ENCODE measurements at places on chromosomes 5 and 9. TPM values are rescaled to one million over a fixed set of nuclear protein-coding genes. Genes with fewer than 3 reads are reported as not detected.

DNA sequence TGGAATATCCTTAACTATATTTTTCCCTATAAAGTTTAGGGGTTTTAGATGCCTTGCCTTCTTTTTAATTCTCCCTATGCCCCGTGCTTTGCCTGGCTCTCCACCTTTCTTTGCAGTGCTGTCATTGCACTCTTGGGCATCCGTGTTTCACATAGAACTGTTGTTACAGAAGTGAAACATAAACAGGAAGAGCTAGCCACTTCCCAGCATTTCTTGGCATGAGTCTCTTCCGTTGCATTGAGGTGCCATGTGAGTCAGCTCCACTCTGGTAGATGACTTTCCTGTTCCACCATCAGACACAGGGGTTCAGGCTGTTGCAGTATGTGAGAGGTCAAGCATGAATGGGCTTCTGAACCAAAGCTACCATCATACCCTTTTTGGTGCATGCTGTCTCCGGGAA lies 73.4 kb downstream of the ANGPTL2 start:
- DNase-seq: peak; percentile 15

DNA sequence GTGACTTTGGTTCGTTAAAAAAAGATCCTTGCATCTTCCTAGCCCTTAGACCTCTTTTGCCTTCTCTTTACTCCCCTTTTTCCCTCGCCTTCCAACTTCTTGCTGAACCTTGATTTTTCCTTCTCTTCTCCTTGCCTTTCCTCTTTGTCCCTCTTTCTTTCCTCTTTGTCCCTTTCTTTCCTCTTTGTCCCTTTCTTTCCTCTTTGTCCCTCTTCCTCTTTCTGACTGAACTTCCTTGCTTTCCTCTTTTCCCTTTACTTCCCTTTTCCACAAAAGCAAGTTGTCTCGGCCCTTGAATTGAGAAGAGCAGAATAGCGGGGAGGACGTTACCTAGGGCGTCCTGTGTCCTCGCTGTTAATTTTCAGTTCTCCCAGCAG lies 1.4 kb upstream of the MLLT3 start:
- no peak for DNase-seq

- no peak for DNase-seq
These were observed 2.4 kb upstream of the RAI14 start for GRCh38 chr5:34653708-34654107.

- no peak for DNase-seq
These were observed 293.2 kb downstream of the HCN1 start for GRCh38 chr5:45402804-45403455.

DNA sequence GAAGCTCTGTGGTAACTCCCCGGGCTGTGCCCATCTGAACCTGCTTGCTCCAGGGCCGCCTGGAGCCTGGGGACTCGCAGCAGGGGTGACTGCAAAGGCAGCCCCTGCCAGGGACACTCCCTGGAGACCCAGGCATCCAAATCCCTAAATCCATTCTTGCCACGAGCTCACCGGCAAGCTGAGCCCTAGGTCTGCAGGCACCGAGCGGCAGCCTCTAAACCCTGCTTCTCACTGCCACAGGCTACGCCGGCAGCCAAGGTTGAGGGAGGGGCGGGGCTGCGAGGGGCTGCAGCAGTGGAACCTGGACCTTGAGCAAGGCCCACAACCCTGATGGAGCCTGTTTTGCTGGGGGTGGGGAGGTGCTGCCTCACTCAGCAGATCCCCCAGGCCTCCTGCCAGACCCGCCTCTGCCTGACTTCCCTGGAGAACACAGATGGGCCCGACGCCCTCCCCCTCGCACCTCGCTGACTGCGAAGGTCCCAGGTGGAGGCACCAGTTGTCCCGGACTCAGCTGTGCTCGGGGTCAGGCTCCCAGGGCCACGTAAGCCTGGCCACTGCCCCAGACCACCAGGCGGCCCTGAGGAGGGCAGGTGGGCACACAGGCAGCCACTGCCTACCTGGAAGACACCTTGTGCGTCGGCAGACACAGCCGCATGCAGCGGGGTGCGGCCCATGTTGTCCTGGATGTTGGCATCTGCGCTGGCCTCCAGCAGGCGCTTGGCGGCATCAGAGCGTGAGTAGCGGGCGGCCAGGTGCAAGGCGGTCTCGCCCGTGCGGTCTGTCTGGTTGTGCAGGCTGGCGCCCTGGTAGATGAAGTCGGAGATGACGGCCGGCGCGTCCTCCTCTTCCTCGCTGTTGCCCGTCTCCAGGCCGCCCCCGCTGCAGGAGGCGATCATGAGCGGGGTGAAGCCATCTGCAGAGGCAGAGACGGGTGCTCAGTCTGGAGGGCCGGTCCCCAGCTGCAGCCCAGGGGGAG lies 17.4 kb upstream of the SEC16A start:
- DNase-seq: no peak

GRCh38 chr9:73104342-73104741 lies 47.3 kb upstream of the ANXA1 start:
- no peak for DNase-seq

DNA sequence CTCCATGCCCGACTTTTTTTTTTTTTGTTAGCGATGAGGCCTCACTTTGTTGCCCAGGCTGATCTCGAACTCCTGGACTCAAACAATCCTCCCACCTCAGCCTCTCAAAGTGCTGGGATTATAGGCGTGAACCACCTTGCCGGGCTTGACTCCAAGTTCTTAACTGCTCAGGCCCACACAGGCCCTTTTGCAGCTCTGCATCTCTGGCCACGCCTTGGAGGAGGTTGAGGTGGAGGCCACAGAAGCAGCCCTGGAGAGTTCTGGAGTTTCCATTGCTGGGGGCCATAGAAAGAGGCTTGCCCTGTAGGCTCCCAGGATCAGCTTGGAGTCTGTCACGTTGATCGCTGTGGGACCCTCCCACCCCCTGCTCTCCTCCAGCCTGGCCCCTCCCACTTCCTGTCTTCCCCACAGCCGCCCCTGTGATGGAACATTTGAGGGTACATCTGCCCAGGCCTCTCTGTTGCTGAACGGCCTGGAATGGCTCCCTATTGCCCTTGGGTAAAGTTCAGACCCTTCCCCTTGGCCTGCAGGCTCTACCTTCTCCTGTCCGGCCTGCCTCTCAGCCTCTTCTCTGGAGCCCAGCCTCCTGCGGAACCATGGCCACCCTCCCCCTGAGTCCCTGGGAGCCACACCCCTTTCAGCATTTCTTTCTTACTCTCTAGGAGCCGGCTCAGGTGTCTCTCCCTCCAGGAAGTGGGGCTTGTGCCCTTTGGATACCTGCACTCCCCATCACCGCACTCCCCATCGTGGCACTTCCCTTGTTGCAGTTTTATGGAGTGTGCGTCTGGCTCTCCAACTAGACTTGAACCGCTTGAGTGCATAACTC lies 30.4 kb upstream of the IER5L start:
- DNase-seq: no peak

DNA sequence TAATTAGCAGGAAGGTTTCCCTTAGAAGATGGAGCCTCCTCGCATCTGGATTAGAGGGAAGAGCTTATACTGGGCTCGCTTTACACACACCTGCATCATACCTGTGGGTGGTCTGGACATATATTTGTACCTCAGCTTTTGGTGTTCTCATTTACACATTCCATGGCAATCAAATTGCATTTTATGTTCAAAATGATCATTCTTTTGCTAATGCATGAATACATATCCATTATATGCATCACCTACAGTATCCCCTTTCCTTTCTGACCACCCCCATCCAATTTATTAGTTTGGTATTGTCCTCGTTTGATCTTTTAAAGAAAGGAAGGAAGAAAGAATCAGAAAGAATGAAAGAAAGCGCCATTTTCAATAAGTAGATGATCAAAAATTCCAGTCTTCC lies 251.5 kb downstream of the SLF1 start:
- DNase-seq: no peak

- no peak for DNase-seq
These were observed 3.0 kb upstream of the SLC44A1 start for GRCh38 chr9:105241356-105242043.

GRCh38 chr5:133307275-133307674 lies 255.5 kb downstream of the HSPA4 start:
- DNase-seq: no peak

- DNase-seq: no peak
These were observed 38.3 kb downstream of the LRSAM1 start for GRCh38 chr9:127489471-127490115.

- no peak for DNase-seq
These were observed 1023.1 kb upstream of the WWC1 start for GRCh38 chr5:167268337-167268736.

DNA sequence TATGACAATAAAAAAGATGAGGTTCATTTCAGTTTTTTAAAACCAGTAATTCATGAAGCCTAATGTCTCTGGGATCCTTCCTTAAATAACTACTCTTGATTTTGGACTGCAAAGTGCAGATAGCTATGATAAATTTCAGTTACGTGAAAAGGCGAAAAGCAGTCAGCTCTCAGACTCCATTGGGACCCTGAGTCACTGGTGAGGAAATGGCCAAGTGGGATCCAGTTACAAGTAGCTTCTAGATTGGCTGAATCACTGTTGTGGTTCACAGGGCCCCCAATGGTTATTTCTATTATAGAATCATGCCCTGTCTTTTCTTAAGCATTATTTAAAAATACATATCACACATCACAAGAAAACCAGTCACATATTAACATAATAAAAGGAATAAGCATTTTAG lies 31.1 kb upstream of the PPP3R2 start:
- DNase-seq: no peak

DNA sequence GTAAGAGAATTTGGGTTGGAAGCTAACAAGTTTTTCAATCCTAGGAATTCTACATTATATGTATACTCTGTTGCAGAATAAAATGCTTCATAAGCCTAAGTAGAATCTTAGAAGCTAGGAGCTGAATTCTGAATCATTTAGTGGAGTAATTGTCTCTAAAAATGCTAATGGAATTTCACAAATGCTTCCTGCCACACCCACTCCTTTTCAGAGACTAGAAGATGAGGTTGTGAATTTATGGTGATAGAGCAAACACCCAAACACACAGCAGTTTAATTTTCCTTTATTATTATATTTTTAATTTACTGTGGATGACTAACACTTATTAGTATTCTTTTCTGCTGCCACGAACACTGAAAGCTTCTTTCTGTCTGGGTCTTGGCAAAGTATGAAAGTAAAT lies 208.0 kb upstream of the PDE4D start:
- no peak for DNase-seq

DNA sequence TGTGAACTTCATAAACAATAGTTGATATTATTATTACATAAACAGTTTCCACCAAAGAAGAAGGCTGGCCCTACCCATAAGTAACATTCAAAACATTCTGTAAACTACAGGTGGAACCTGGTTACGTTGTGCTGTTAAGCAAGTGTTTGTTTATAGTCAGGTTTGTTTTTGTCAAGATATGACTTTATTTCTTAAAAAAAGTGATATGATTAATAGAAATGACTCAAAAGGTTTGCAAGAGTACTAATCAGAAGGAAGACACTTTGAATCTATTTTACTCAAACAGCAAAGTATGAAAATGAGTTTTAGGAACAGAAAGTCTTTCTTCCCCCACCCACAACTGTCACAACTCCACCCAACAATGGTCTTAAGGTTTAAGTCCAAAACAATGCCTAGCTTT lies 220.8 kb downstream of the PLK2 start:
- no peak for DNase-seq

DNA sequence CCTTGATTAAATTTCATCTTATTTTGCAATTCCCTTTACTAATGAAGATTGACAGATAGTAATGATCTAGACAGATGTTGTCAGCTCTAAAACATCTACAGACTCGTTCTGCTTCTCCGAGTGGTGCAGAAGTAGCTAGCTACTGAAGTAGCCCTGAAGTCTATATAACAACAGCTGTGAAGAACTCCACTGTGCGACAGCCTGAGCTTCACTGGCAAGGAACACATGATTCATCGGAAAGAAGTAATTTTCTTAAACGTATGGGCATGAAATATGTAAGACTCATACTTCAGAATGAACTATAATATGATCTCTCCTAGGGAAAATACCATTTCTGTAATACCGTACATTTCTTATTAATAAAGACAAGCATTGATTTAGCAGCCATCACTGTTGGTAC lies 96.2 kb downstream of the TRPM3 start:
- no peak for DNase-seq

DNA sequence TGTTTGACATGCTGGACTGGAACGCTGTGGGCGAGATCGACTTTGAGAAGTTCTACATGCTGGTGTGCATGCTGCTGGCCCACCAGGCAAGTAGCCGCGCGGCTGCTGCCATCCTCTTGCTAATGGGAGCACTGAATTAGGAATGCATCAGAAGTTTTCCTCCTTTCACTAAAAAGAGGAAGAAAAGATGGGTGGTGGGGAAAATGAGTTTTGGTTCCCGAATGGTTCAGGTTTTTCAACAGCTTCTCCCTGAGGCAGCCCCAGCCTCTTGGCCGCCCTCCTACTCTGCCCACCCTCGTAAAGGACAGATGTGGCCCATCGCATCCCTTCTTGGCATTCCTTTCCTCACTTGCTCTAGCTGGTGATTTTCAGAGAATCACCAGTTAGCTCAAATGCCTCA lies 5.5 kb downstream of the EFCAB9 start:
- no peak for DNase-seq

GRCh38 chr5:176673651-176674583 lies 26.6 kb downstream of the TSPAN17 start:
- no peak for DNase-seq

DNA sequence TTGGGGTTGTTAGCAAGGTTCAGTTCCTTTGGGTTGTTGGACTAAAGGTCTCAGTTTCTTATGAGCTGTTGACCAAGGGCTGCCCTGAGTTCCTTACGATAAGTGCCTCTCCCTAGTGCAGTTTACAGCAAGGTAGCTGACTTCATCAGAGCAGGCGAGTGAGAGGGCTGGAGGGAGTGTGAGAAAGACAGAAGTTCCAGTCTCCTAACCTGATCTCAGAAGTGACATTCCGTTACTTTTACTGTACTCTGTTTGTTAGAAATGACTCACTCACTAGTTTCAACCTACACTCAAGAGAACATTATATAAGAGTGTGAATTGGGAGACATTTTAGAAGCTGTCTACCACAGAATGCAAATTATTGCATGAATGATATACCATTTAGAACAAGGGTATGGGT lies 21.2 kb upstream of the IL31RA start:
- DNase-seq: no peak

DNA sequence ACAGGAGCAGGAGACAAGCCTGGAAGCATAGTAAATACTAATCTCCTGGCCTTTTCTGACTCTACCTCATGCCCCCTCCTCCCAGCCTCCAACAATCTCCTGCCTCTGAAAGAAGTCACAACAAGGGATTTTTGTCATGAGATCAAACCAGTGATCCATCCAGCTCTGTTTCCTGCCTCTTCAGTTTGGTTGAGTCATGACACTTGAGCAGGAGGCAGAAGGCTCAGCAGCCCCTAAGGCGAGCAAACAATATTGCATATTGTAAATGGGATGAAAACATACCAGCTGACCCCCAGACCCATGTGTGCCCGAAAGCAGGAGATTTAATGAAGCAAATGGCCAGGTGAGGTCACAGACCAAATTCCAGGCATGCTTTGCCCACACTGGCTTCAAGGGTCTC lies 272.8 kb downstream of the GAS1 start:
- no peak for DNase-seq

HAVCR2 gene
- total RNA-seq: 16.8 TPM

IRX2 gene
- 0.54 TPM for total RNA-seq

CAMK2A gene
- not detected for total RNA-seq

TMC1 gene
- not detected for total RNA-seq

IL4 gene
- total RNA-seq: not detected

VCAN gene
- total RNA-seq: 870 TPM

FOXI1 gene
- total RNA-seq: not detected

JADE2 gene
- total RNA-seq: 54.0 TPM

CREB3 gene
- total RNA-seq: 62.4 TPM

SAXO1 gene
- total RNA-seq: 0.27 TPM

SV2C gene
- total RNA-seq: 0.14 TPM

PCDHB7 gene
- total RNA-seq: 4.2 TPM

UBAP2 gene
- 29.9 TPM for total RNA-seq

BASP1 gene
- total RNA-seq: 48.8 TPM

AQP7 gene
- 1.9 TPM for total RNA-seq

SLC27A4 gene
- total RNA-seq: 36.8 TPM

LAMC3 gene
- total RNA-seq: 2.8 TPM

SUSD3 gene
- total RNA-seq: 21.4 TPM

KIF12 gene
- not detected for total RNA-seq
